ENCODE measurements at places on chromosomes 5 and 9.

- no peak for DNase-seq
Observed at GRCh38 chr5:116037236-116037822, 5.1 kb downstream of the ARL14EPL start.

- DNase-seq, result no peak
Observed at GRCh38 chr5:89337-90286, 2.4 kb upstream of the PLEKHG4B start.

- DNase-seq, result no peak
Observed at GRCh38 chr5:172724242-172725183, 46.5 kb downstream of the DUSP1 start.

DNA sequence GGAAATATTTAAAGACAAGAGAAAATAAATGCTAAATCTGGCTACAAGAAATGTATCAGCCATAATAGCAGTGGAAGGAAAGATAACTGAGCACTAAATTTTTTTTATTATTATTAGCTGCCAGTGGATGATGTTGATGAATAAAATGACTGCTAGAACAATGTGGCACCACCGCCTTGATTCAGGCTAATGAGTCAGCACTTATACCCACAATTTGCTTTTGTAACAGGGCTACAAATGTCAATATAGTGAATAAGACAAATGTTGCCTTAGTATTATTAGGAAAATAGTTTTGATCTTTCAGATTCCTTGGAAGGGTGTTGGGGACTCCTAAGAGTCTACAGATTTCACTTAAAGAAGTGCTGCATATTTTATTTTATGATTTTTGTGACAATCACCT lies 555.2 kb upstream of the GRAMD2B start:
- DNase-seq, result no peak

DNA sequence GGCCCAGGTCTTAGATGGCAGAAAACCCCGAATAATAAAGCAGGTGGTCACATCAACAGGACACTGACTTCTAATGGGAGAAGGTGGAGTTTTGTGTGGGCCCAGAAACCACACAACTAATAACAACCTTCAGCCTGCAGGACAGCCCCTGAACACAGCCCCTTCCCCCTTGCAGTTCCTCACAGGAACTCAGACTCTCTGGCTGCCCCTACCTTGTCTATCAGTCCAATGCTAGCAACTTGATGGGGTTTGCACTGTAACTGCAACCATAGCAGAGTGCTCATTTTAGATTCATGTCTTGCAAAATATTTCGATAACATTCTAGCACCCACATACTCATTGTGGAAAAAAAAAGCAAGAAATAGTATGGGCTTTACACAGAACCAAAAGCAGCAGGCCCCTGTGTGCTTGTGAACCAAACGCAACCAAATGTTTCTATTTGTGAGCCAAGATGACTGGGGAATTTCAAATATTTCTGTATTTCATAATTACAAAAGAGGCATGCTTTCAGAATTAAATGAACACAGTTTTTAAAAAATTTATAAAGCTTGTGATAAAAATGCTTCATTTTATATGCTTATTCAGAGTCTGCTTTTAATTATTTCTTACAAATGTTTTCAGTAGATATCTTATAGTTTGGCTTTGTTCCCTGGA lies 62.7 kb upstream of the PDE4D start:
- DNase-seq, result no peak

Data from AML-193 (cell line).